Caudate nucleus (tissue), 63 donors: ENCODE measurements at places on chromosomes 3 and 15.

DNA sequence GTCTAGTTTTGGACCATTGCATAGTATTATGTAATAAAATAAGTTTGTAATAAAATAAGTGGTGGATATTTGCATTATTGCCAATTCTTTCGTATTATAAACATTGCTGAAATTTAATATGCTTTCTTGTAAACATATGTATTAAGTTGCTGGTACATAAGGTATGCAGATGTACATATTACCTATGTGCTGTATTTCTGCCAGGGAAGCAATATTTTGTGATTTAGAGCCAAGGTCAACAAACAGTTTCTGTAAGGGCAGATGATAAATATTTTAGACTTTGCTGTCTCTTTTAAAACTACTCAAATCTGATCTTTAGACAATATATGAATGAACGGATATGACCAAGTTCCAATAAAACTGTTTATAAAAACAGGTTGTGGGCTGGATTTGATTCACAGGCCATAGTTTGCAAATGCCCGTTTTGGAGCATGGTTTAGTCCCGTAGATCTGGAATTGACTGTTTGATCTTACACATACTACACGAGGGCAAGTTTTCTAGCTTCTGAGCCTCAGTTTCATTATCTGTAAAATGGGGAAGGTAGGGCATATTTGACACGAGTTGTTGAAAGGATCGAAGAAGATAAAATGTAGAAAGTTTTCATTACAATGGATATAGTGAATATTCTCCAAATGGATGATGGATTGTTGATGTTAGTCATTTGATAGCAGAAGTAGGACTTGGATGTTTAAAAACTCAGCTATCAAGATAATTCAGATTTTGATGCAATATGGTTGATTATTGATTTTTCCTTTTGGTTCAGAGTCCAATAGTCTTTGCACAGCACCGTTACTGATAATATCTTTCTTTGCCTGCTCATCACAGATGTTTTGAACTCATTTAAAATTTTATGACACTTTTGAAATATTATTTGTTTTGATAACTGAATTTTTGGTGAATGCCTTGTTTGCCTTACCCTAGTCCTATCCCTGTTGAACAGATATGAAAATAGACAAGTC lies 394.6 kb downstream of the FEZF2 start:
- DNase-seq: no peak

DNA sequence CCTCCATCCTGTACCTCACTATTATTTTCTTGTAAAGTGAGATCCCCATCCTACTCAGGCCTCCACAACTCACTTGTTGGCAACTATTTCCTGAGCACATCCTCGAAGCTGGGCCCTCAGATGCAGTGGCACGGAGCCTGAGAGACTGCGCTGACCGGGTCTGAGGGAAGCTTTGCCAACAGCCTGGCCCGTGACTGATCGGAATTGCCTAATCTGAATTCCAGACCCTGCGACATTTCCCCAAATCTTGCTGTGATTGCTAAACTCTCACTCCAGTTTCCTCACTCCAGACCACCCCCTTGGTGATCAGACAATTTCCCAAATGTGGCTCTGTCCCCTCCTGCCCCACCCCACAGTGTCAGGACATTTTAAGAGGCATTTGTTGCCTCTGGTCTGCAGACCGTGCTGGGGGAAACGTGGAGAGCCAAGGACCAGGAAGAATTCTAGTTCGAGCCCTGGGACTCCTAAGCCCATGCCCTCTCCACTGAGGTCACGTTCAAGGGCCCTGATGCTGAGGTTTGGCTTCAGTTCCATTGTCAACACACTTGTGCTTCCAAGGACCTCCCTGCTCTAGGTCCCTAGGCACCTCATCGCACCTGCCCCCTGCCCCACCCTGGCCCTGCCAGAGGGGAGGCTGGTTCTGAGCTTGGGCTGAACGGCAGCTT lies 22.8 kb downstream of the KLHL25 start:
- DNase-seq: no peak

DNA sequence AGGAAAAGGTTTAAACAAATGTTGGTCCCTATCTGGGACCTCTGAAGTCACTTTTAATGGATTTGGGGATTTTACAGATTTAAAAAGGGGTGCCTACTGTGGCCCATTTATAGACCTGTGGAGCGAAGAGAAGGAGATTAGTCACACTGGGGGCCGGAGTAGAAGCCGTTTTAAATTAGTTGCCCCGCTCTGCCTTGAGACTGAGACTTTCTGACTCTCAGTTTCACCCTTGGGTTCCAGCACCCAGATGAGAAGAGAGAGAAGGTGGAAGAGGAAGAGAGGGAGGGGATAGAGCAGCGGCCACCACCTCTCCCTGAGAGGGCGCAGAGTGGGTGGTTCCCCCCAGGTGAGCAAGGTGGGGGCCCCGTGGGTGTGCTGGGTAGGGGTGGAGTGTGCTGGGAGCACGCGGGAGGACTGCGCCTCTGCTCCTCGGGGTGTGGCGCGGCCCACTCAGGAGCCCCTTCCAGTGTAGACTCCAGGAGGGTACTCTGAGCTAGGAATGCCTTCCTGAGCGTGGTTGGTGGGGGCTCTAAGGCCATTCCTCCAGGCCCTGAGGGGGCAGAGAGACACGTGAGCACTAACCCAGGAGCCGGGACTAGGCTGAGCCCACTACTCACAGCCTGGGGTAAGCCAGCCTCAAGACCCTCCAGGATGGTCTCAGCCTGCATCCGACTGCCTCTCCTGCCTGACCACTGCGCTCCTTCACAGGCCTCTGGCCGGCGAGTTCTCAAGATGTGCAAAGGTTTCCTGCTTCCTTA lies 32.6 kb upstream of the RAB6B start:
- no peak for DNase-seq

GRCh38 chr3:69658514-69659140 lies 80.6 kb upstream of the MITF start:
- no peak for DNase-seq

DNA sequence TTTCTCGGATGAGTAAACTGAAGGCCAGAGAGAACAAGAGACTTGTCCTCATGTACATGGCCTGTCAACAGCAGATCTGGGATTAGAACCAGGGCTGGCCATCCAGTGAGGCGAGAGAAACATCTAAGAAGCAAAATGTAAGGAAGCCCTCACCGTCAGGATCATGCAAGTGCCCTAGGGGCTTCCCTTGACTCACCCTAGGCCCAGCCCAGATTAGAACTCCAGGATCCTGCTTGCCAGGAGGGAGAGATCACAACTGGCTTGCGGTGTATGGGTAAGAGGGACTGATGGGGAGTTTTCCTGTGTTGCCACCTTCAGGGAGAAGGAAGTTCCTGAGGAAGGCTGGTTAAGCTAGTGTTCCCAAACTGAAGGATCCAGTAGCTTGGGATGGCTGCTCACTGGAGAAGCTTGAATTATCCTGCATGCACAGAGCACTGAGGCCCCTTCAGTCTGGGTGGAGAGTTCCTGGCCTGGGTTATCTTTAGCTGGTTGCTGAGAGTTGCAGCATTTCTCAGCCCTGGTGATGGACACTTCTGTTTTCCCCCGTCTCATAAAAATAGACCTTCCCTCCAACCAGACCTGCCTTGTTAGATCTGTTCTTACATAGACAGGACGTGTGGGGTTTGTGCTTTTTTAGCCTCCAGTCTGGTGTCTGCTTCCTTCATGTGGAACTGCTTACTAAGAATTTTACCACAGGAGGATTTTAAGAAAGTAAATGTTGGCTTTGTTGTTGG lies 28.2 kb upstream of the XIRP1 start:
- no peak for DNase-seq

GRCh38 chr3:149128821-149129220 lies 617 bp upstream of the HPS3 start:
- DNase-seq: no peak

- no peak for DNase-seq
Observed at GRCh38 chr15:73341886-73342600, 26.7 kb downstream of the HCN4 start.

- no peak for DNase-seq
Observed at GRCh38 chr15:35289024-35289617, 204.0 kb upstream of the NANOGP8 start.

GRCh38 chr3:4438296-4438695 lies 28.8 kb downstream of the SUMF1 start:
- DNase-seq: no peak

- no peak for DNase-seq
Observed at GRCh38 chr15:34889476-34889875, 80.1 kb downstream of the AQR start.

- DNase-seq: no peak
Observed at GRCh38 chr3:102682741-102683140, 247.9 kb downstream of the ZPLD1 start.

DNA sequence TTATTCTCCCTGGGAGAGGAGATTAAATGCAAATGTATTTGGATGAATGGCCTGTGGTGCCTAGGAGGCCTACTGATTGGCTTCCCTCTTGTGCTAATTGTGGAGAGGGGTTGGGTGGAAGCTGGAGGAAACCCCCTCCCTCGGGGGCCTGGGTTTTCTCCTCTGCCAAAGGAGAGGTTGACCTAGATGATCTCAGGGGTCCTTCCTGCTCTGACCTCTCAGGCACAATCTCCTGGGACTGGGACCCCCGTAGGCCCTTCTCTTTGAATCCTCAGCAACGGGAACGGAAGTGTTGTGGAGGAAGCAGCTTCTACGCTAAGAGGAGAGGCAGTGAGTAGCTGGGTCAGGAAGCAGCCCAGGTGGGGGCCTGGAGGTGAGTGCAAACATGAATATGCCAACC lies 40.5 kb upstream of the MAGEF1 start:
- no peak for DNase-seq

GRCh38 chr3:70716832-70717231 lies 404.4 kb upstream of the MDFIC2 start:
- DNase-seq: no peak
